ENCODE measurements at places on chromosomes 13 and 19.

- DNase-seq, result no peak
Measured at GRCh38 chr19:2291185-2291751, 9.3 kb upstream of the PEAK3 start.

DNA sequence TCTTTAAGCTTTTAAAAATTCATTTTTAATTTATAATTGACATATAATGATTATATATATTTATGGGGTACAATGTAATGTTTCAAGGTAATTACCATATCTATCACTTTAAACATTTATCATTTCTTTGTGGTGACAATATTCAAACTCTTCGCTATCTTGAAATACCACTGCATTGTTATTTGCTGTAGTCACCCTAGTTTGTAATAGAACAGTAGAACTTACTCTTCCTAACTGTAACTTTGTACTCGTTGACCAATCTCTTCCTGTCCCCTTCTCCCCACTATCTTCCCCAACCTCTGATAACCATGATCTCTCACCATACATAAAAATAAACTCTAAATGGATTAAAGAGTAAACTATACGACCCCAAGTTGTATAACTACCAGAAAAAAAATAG, 20.4 kb downstream of the COG6 start:
- DNase-seq, result no peak

- DNase-seq, result no peak
Measured at GRCh38 chr13:23871616-23872220, 17.5 kb downstream of the MIPEP start.

DNA sequence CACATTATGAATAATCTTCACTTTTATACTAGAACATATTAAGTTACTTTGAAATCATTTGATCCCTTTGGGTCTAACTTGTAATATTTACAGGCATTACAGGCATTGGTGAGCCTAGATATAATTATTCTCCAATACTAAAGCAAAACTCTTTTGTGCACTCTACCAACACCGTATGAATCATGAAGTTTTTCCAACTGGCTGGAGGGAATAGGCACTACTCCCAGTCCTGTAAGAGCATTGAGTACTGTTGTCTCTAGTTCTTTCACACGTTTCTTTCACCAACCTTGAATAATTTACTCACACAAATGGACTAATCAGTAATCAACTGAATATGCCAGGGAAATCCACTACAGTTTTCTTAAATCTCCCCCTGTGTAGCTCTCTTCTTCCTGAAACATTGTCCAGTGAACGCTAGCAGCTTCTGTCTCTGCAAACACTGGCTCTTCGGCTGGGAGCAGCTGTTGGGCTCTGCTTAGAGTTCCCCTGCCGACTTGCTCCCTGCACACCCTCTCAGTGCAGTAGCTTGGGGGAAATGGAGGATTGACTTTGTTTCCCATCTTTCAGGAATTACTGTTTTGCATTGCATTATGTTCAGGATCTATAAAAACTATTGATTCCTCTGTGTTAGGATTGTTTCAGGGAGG, 476.7 kb downstream of the RFC3 start:
- no peak for DNase-seq

- no peak for DNase-seq
Measured at GRCh38 chr13:59710996-59711701, 452.6 kb downstream of the DIAPH3 start.

GRCh38 chr19:39065928-39066327, 18.2 kb upstream of the ACP7 start:
- DNase-seq, result no peak

DNA sequence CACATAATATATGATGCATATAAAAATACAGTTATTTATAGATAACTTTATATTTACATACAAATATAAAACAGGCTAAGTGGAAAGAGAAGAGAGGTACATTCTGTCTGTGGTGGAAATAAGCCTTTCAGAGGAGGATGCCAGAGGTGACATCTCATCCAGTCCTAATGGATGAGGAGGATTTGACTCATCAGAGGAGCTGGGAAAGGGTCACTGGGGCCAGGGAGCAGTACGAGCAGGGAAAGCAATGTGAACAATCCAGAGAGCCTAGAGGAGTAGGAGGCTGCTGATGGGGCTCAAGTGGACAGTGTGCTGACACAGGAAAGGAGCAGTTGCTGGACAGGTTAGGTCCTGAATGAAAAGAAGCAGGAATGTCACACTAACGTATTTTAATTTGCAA, 18.6 kb downstream of the NALCN start:
- no peak for DNase-seq

DNA sequence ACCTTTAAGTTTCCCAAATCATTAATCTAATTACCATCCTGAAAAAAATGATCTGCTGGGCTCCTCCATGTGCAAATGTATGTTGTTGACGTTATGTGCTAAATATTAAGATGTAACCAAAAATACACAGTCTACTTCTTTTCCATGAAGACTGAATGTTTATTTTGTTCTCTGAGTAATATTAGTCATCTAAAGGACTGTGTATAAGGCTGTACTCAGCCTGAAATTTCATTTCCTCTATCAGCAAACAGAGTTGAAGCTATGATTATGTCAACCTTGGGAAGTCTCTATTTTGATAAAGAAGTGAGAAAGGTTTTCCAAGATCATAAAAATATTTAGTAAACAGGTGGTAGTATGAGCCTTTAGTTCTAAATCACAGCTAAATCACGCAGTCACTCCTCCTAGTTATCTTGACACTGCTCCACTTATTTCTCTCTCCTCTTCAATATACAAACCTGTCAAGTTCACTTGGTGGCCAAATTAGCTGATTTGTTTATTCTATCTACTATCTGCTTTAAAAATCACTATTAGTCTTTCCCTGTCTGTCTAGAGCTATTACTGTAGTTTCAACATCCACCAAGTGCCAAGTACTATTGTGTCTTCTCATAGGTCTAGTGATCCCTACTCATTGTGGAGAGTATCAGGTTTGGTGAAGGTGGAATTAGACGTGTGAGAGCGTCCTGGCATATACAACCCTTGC, 211.7 kb upstream of the STARD13 start:
- DNase-seq, result no peak

- DNase-seq, result no peak
Measured at GRCh38 chr13:102369302-102369701, 32.5 kb downstream of the FGF14 start.

DNA sequence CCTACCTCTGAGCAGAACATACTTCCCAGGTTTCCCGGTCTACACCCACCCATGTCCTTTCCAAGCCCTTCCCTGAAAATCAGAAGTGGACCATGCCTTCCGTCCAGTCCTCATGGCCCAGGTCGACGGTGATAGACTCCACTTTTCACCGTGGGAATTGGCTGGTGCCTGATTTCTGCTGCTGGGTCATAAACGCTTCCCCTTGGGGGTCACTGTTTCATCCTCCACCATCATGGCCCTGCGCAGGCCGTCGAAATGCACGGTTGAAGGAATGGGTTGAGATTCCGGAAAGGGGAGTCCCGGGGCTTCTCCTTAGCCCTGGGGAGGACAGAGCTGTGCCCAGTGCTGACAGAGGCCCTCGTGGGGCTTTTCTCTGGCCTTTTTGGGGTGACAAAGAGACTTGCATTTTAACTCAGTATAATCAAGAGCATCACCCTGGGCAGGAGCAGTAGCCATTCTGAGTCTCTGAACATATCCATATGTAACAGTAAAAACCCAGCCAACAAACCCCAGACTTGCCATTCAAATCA, 75.5 kb downstream of the SOX1 start:
- DNase-seq, result no peak

DNA sequence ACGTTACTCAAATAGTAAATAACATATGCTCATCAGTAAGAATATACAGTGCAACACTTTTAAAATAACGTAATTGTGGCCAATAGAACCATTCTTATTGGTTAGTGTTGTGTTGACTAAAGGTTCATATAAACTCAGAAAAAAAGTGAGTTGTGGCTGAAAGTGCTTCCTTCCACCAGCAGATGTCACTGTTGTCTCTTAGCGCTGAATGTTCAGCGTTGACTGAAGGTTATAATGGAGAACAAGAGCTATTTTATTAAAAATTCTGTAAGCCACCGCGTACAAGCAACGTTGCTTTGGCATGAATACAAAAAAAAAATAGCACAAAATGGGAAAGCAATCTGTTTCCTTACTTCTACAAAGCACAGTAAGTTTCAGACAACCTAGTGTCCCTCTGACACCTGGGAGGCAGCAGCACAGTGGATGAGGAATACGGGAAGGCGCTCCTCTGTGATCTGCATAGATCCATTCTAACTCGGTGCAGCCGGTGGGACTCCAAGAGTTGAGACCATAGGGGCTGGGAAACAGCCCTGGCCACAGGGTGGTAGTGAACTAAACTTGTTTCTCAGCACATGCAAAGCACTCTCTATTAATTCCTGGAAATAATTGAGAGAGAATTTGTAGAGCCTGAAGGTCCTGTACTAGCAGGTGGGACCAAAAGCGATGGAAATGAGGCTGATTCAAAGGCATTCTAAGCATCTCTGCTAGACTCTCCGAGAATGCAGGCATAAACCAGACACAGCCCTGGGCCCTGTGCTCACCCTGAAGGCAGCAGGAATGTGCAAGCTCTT, 23.9 kb upstream of the OXGR1 start:
- DNase-seq, result no peak

DNA sequence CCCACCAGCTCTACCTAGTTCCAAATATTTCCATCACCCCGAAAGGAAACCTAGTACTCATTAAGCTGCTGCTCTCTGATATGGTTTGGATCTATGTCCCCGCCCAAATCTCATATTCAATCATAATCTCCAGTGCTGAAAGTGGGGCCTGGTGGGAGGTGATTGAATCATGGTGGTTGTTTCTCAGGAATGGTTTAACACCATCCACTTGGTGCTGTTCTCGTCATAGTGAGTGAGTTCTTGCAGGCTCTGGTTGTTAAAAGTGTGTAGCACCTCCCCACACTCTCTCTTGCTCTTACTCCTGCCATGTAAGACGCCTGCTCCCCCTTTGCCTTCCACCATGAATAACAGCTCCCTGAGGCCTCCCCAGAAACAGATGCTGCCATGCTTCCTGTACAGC, 43.4 kb upstream of the MED4 start:
- no peak for DNase-seq

DNA sequence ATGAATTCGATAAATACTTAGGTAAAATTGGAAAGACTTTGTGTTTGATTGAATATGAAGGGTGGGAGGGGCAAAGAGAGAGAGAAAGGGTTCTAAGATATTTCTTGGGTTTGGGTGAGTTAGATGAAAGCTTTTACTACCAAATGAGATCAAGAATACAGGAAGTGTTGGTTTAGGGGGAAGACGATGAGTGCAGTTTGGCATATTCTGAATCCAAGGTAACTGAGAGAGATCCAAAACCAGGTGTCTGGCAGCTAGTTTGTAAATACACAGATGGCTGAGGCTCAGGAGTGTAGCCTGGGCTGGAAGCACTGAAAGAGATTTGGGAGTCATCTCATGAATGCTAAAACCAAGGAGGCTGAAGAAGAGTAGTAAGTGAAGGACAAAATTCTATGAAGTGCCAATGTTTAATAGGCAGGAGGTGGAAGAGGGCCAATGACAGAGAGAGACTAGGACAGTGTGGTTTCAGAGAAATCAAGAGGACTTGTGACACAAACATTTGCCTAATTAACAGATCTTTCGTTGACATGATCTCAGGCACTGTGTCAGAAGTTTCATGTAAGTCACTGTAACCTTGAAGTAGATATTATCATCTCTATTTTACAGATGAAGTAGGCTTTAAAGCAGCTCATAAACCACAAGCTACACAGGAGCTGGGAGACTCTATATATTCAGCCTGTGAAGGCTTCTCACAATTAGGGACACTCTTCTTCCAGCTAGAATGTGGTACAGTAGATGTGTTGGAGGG, 70.2 kb upstream of the ZDHHC20 start:
- DNase-seq, result no peak

GRCh38 chr13:47133011-47133445, 236.2 kb upstream of the HTR2A start:
- no peak for DNase-seq

- DNase-seq, result no peak
Measured at GRCh38 chr13:28725046-28725610, 6.4 kb upstream of the SLC46A3 start.

DNA sequence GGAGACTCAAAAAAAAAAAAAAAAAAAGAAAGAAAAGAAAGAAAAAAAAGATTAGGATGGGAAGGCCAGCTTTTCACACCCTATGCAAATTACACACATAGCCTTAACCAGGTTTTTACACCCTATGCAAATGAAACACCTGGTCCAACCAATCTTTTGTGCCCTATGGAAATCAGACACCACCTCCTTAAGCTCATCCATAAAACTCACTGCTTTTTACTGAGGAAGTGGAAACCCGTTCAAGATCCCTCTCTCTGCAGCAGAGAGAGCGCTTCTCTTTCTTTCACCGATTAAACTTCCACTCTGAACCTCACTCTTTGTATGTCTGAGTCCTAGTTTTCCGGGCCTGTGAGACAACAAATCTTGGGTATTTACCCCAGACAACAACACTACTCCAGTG, 25.3 kb upstream of the HOMER3 start:
- no peak for DNase-seq

DNA sequence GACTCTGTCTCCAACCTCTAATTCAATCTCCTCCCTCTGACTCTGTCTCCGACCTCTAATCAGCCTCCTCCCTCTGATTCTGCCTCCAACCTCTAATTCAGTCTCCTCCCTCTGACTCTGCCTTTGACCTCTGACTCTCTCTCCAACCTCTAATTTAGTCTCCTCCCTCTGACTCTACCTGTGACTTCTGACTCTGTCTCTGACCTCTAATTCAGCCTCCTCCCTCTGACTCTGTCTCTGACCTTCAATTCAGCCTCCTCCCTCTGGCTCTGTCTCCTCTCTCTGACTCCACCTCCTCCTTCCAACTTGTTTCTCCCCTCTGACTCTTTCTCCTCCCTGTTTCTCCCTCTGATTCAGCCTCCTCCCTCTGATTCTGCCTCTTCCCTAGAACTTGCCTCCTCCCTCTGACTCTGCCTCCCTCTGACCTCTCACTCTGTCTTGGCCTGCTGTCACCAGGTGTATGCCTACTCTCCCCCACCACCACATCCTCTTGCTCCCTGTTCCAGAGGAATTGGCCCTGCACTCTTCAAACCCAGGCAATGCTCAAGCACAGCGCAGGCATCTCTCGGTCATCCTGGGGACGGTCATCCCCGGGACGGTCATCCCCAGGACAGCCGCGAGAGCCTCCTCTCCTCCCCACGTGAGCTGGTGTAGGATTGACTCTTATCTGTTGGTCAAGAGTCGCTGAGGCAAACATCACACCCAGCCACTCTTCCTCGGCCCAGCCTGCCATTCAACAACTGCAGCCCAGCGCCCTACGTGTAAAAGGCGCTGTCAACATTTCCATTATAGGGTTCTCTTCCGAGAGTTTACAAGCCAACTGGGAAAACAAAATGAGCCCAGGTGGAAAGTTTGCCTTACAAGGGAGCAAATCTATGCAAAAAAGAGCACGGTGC, 60.2 kb downstream of the ZIC5 start:
- DNase-seq, result no peak

- no peak for DNase-seq
Measured at GRCh38 chr13:113764793-113765563, 6.0 kb downstream of the TMEM255B start.

Data from stimulated activated CD8-positive, alpha-beta memory T cell treated with anti-CD3 and anti-CD28 coated beads, Interleukin-2, amount 100 ng/mL, for 1 hour (primary cell).